Foreskin keratinocyte (primary cell): ENCODE measurements at places on chromosomes 12 and 14. TPM values are rescaled to one million over a fixed set of nuclear protein-coding genes. Genes with fewer than 3 reads are reported as not detected.
A peak's percentile ranks its signal among the peaks of the same experiment; 100 is the strongest.

GRCh38 chr14:24673534-24674203 lies 39.7 kb upstream of the GZMB start:
- peak; percentile 94 for DNase-seq

DNA sequence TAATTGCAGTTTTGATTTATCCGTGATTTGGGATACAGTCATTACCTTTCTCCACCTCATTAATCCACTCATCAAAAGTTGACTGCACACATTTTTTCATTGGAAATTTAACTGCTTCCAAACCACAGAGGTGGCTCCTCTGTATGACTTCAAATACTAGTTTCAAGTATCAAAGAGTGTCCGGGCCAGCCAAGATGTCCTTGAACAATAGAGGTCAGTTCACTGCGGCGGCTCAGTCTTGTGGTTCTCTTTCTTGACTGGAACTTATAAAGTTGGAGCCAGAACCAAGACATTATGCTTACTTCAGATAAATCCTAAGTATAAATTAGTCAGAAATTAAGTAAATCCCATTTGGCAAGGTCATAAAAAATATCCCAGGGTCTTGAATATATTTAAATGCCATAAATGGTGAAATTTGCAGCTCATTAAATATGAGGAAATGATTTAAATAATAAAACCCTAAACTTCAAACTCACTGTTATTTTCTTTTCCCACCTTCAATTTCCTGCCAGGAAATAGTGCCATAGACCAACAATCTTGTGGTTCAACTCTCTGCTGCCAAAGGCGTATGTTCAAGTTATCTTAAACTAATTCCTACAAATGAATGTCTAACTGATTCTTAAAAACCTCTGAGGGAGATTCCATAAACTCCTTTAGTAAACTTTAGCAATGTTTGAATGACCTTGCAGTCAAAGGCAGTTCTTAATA lies 360.8 kb downstream of the AEBP2 start:
- DNase-seq = no peak

DBX2 gene
- total RNA-seq = not detected in 2 replicates

DNA sequence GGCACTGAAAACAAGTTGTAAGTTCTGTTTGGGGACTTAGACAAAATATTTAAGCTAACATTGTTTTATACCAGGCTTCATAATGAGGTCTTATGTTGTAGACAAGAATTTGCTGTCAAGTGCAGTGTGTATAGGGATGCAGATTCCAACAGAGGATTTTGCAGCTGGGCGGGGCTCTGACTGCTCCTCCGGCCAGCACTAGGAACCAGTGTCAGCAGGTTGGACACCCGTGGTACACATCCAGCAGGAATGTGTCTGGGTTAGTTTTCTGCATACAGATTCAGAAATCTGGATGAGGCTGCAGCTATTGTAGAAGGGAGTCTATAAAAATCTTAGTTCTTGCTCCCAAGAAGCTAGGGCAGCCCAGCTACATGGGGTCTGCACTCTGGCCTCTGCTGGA lies 194.3 kb upstream of the RBM19 start:
- DNase-seq = no peak

PAPLN gene
- total RNA-seq = 2.0 and 3.9 TPM in 2 replicates

DNA sequence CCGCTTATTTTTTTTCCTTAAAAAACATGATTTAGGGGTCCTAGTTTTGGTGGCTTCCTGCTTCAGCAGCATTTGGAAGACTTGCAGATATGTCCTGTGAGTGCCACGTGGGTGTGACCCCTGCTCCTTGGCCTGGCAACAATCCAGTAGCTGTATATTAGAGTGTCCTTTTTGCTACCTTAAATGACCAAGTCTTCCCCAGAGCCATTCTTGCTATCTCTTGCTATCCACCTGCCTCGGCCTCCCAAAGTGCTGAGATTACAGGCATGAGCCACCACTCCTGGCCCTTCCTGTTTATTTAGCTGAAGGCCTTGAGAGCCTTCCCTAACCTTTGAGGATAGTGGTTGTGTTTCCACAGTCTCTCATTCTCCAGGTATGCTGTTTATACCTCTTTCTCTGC lies 17.0 kb downstream of the TPCN1 start:
- DNase-seq = no peak

GRCh38 chr14:54617467-54617866 lies 50.5 kb downstream of the SAMD4A start:
- DNase-seq = no peak

GRCh38 chr12:120352117-120352516 lies 16.8 kb downstream of the MSI1 start:
- DNase-seq = peak; percentile 28

DNA sequence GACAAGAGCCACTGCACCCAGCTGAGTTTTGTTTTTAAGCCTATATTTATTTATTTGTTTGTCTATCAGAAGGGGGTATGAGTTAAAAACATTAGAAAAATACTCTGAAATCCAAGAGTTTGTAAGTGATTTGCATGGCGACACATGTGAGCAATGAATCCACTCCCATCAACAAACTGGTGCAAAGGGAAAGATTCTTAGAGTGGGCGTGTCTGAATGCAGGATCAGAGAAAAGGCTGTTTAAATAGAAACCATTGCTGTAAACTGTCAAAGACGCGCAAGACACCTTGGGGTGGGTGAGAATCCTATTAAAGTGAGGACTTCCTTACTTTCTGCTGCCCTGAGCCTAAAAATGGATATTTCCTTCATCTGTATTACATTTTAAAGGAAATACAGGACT lies 51.9 kb downstream of the ZFYVE26 start:
- no peak for DNase-seq

KRT3 gene
- total RNA-seq = not detected in 2 replicates

PRB2 gene
- not detected in 2 replicates for total RNA-seq

GRCh38 chr12:125229878-125230530 lies 164.8 kb downstream of the AACS start:
- no peak for DNase-seq

- DNase-seq = no peak
Measured at GRCh38 chr12:65934480-65935115, 110.3 kb downstream of the HMGA2 start.

DNA sequence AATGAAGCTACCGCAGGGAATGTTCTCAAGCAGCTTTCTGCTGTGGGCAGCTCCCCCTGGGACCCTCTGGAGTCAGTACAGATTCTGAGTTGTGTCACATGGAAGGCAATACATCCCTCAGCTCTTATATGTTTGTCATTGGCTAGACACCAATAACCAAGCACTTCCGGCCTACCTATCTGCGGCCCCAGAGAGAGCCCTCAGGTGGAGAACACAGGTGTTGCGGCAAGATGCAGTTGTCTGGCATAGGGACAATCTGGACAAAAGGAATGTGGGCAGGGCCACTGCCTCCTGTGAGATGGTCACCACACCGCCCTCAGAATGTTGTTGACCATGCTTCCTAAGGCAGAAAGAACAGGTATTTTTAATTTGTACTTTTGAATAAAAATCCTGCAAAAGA lies 118.7 kb downstream of the BRMS1L start:
- DNase-seq = no peak

- DNase-seq = no peak
Measured at GRCh38 chr14:77037938-77038568, 9.5 kb upstream of the IRF2BPL start.

DNA sequence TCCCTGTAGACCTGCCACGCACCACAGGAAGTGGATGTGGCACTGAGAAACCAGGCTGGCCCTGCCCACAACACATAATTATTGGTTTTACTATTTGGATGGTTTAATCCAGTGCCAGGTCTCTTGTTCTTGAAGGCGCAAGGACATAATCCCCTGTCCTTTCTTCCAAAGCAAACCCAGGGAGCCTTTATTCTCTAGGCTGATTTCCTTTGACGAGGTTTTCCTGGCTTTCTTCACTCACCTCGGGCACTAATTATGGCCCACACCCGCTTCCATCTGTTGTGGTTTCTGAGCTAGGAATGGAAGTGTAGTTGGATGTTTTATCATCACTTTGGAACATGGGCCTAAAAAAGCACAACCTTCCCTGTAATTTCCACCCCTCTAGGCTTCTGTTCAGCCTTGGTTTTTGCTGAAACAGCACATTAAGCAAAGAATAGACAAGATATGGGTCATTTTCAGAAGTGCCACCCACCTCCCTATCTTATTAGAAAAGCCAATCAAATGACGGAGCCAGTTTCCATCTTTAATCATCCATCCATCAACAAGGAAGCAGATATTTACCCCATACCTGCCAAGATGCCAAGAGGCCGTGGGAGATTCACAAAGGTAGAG lies 73.9 kb downstream of the PPP1R36 start:
- DNase-seq = no peak

DNA sequence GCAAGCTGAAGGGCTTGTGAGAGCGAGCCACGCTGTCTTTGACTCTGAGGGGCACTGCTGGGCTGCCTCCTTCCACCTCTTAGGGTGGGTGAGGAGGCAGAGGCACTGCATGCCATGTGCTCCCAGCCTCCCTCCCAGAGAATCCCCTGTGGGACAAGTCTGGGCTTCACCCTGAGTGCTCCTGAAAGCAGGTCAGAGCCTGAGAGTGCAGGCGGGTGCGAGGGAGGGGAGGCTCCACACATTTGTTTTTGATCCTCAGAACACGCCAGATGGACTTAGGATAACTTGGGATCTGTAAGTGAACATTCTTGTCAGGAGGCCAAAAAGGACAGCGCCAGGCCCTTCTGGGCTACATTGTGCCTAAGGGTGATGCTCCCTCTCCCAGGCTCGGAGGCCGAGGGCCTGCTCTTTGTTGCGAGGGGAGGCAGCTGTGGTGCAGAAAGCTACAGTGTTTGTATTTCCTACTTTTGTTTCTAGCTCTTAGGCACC lies 155.4 kb downstream of the TMX1 start:
- DNase-seq = peak; percentile 99

GRCh38 chr12:27324530-27324929 lies 8.1 kb upstream of the BMAL2 start:
- DNase-seq = no peak
